AG20443 (cell line): ENCODE measurements at places on chromosomes 4 and X.
A peak's percentile ranks its signal among the peaks of the same experiment; 100 is the strongest.

- no peak for DNase-seq
These were observed 2.8 kb upstream of the LAP3 start for GRCh38 chr4:17574206-17574605.

- DNase-seq: no peak
These were observed 629.7 kb downstream of the PCDH7 start for GRCh38 chr4:31349907-31350306.

- DNase-seq: no peak
These were observed 17.8 kb downstream of the SRD5A3 start for GRCh38 chr4:55363691-55364351.

DNA sequence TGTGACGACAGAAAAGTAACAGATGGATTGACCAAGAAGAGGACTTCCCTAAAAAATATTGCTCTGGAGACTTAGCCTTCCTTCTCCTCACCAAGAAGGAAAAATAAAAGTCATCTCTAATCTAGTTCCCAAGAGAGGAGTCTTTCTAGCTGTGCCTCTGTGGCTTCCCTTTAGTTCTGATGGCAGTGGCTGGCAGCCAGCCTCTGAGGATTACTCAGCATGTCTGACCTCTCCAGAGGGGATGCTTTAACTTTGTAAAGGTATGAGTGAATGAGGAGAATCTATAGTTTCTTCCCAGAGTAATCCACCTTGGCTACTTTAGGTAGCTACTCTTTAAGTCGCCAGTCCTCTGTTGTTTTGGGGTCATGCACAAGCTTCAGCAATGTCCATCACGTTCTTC lies 163.9 kb upstream of the KIT start:
- no peak for DNase-seq

- DNase-seq: no peak
These were observed 135.4 kb upstream of the ATOH1 start for GRCh38 chr4:93693141-93693540.

- DNase-seq: no peak
These were observed 86.0 kb downstream of the FUNDC1 start for GRCh38 chrX:44456685-44457084.

DNA sequence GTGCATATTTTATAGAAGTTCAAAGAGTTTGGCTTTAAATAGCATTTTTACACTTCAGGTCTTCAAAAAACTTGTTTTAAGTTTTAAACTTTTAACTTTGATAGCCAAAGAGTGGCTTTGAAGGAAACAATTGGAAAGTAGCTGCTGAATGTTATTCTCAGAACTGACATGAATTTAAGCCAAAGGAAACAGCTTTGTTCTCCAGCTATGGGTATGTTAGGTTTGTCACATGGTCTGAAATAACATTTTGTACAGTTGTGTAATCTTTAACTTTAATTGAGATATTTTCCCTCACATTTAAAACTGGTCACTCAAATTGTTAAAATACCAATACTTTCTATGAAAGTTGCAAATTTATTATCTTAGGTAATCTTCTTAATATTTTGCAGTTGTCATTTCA lies 564.7 kb downstream of the IL15 start:
- DNase-seq: no peak

DNA sequence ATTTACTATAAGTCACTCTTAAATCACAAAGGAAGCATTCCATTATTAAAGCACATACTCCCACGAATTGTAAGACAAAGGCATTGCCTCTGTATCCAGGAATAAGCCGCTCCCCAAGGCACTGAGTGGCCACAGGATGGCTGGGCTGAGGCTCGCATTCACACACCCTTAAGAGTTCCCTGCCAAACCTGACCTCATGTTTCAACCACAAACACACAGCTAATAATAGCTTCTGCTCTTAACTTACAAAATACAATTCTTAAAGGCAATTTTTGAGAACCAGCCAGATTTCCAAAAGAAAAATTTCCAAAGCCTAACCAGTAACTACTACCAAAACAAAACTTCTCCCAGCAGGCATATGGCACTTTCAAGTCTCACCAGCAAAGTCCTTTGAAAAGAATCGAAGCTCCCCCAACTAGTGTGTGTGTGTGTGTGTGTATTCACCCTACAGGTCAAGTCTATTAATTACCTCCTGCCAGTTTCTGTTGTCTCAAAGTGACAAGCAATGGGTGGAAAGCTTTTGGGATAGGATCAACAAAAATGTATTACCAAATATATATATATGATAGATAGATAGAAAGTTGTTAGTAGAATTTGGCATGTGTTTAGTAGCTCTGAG lies 36.0 kb downstream of the ARHGAP6 start:
- DNase-seq: peak; percentile 72

DNA sequence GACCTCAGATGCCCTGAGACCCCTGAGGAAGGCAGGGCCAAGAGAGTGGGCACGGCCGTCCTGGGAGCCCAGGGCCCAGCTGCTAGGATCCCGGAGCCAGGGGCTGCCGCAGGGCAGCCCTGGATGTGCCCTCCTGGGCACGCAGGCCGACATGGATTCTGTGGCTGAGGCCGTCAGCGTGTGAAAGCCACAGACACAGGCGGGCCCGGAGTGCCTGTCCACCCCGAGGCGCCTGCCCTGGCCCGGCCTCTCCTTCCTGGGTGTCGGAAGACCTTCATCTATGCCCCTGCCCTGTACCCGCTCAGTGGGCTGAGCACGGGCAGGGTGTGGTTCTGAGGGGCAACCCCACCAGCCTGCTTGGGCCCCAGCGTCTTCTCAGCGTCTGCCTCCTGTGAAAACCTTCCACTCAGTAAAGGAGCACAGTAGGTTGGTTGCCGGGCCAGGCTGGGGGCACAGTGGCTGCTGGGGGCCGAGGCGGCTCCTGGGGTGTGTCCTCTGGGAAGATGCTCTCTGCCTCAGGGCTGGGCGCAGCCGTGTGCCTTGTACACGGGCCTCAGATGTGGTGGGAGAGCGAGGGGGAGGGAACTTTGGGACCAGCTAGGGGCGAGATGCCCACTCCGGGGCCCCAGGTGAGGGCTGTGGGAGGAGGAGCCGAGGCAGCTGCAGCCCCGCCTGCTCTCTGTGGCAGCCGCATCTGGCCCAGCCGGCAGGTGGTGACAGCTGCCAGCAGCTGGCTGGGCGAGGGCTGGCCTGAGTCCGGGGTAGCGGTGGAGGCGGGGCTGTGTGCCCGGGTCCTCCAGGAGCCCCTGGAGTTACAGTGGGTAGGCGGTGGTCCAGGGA lies 20.8 kb downstream of the FGFRL1 start:
- DNase-seq: no peak

DNA sequence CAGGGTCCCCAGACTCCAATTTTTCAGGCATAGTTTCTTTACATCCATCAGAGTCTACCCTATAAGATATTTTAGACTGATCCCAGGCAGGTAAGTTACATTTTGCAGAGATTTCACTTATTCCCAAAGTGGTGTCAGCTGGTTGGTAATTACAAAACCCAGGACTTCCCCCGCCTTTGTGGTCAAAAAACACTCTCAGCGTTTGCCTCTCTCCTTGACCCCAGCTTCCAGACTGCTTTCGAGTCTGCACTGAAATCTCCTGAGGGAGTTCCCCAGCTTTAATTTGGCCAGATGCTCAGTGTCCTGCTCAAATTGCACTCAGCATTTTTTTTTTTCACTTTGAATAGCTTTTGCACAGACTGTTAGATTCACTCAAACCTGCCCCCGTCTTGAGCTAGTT lies 11.2 kb upstream of the AMOT start:
- DNase-seq: peak; percentile 32

DNA sequence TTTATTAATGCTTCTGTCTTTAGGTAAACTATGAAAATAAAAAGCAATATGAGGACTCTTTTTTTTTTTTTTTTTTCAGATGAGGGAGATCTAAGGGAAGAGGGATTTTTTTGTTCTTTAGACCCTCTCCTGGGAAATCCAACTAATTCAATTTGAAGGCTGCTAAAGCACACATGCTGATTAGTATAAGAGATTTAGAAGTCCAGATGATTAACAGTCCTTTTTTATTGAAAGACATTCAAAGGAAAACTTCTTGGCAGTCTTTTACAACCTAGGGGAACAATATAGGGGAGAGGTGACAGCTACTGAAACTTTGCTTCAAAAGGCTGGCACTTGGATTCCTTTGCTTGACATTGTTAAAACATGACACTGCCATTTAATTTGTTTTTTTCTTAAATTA lies 602.5 kb downstream of the RAPGEF2 start:
- DNase-seq: no peak

DNA sequence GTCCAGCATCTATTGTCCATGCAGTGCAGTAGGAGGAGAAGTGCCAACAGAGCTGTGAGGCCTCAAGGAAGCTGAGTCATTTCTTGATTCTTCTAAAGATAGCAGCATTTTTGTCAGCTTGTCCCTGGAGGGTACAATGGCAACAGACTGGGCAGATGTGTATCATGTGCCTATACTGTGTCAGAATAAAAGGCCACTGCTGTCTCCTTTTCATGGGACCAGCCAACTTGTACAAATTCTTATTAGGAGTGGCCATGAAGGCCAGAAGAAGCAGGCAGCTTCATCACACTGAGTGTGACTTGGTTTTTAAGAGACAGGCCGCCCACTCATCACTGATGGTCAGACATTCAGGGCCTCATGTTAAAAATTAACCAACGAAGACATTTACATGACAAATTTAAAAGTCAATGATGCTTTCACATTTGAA lies 185.0 kb upstream of the FAM241A start:
- peak; percentile 49 for DNase-seq

- DNase-seq: no peak
These were observed 132.0 kb downstream of the ATG4A start for GRCh38 chrX:108223585-108223984.

- DNase-seq: no peak
These were observed 127.4 kb upstream of the RPL34 start for GRCh38 chr4:108492816-108493595.
